ENCODE measurements at places on chromosomes 2 and 18.

DNA sequence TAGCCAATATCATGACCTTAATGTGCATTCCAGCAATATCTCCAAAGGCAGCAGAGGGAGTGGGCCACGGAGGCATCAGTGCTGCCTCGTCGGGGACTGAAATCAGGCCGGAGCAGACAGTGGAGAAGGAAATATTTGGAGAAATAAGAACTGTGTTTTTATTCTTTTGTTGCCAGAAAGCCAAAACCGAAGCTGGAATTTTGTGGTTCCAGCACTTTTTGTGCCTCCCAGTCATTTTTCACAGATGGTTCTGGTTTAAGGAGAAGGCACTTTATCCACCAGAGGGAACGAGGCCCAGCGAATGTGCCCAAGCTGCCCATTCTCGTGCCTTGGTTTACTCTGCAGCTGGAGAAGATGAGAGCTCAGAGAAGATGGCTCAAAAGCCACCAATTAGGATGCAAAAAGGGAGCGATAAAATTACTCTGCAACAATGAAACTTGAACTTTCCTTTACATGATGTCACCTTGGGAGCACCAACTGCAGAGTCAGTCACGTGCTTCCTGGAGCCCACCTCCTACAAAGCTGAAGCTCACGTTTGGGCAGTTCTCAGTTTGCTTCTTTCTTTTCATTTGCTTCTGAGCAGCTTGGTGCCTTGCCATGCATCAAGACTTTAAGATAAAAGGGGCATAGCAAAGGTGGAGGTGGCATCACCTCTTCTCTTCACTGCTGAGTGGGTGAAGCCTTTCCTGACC, 288.7 kb downstream of the LPIN1 start:
- DNase-seq: no peak

GRCh38 chr2:12764075-12764730, 47.5 kb downstream of the TRIB2 start:
- no peak for DNase-seq

DNA sequence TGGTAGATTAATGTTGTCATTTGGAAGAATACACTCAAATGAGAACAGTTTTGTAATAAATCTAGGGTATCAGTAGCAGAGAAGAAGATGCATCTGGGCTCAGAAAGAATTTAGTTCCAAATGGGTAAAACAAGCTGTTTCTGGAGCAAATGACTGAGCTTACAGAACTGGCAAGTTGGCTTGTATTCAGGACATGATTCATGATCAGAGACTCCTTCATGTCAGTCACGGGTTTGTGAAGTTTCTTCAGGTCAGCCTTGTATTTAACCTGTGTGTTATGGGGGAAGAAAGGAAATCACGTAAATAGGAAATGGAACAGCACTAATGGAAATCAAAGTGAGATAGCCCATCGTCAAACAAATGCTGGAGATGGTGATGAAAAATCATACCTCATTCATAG, 109.1 kb downstream of the RIF1 start:
- DNase-seq: no peak

- DNase-seq: no peak
Observed at GRCh38 chr18:25533218-25533617, 181.3 kb upstream of the ZNF521 start.

DNA sequence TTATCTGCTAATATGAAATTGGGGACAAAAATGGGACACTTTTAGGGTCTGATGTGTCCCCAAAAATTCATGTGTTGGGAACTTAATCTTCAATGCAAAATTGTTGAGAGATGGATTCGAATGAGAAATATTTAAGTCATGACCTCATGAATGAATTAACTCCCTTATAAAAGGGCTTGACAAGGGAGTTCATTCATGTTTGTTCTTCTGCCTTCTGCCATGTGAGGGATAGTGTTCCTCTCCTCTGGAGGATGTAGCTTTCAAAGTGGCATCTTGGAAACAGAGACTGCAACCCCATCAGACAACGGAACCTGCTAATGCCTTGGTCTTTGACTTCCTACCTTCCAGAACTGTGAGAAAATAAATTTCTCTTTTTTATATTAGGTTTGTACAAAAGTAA, 89.2 kb upstream of the LINC00305 start:
- DNase-seq: no peak

GRCh38 chr2:98901291-98901690, 34.7 kb downstream of the CRACDL start:
- DNase-seq: no peak
